CD4-positive, alpha-beta T cell treated with Interleukin-2 at 100 ng/mL for 4 hours (primary cell): ENCODE measurements at places on chromosomes 3 and 15.

DNA sequence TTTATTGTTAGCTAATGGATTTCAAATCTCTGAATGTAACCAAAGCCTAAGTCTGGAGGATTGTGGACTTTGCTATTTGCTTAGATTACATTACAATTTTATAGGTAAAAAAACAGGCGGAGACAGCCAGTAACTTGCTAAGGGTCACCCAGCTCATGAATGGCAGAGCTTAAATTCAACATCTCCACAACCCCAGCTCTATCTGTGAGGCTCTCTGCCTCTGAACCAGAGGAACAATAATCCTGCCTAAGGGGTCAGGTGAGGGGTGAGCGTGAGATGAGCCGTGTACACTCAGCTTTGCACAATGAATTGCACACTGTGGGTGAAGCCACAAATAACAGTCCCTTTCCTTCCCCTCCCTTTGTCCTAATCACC, 69.8 kb upstream of the SPATA12 start:
- DNase-seq = no peak

DNA sequence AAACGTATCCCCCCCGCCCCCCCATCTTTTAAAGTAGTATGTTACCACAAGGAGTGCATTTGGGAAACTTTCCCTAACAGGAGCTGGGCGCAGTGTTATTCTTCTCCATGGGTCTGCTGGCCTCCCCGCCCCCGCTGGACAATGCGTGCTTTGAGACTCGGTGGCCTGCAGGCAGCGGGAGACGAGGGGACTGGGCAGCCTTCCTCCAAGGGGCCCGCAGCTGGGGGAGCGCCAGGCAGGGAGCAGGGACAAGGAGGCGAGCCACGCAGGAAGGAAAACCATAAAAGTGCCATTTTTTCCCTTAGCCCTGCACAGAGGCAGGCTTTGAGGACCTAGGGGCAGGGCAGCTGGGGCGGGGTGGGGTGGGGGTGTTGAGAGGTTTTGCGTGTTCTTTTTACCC, 14.1 kb downstream of the SOX2 start:
- DNase-seq = no peak

DNA sequence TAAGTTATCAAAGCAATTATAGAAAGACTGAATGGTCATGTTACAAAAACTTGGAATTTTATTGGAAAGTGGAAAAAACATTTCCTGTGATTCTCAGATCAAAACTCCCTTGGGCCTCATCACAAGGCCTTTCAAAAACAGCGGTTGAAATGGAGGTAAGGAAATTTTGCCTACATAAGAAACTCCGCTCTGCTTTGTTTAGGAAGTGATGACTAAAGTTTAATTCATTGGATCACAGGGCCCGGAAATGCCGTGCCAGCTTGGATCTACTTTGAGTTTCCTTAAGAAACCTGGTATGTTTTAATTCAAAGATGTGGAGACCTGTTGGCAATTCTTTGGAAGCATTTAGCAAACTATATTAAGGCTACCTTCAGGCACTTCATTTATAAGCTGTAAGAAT, 143.9 kb upstream of the MME start:
- no peak for DNase-seq

GRCh38 chr3:126514161-126514560, 3.4 kb downstream of the UROC1 start:
- DNase-seq = no peak

DNA sequence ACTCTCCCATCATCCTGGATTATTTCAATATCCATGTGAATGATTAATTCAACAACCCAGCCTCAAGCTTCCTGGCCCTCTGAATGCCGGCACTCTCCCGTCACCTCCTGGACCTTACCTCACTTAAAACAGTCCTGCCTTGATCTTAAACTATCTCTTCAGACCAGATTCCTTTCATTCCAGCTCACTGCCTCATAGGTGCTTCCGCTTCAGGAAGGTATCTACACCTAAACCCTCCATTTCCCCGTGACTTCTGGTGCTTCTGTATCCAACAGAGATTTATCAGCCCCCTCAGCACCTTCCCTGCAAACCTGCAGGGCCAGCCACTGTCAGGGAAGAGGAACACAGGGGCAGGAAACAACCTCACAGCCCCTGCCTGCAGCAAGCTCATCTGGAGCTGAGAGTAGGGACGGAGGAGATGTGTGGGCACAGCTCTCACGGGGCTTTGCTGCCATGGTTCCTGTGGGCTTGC, 98.9 kb upstream of the TJP1 start:
- no peak for DNase-seq

DNA sequence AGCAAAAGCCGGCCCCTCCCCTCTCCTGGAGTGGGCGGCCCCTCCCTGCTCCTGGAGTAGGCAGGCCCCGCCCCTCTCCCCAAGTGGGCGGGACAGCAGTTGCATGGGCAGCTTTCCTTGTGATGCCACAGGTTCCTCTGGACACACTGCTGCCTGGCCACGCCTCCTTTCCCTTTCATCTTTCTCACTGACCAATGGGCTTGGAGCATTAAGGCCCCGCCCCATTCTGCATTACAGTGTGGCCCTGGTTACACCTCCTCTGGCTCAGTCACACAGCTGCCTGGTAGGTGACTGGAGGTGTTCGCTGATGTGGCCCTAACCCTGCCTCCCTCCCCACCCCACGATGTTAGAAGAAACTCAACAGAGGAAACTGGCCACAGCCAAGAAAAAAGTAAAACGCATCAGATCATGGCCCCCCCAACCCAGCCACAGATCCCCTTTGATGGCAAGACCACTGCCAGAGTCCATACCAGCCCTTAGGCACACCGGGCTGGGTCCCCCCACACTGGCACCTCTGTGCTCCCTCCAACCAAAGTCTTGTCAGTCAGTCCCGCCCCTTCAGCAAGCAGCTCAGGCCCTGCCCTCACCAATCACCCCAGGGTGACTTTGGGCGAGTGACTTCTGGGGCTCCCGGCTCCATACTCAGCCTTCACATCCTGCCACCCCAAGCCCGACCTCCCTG, 84.3 kb downstream of the ADAMTS7 start:
- DNase-seq = no peak

GRCh38 chr3:125109536-125109925, 53.7 kb upstream of the HEG1 start:
- DNase-seq = no peak
